ENCODE measurements at places on chromosomes 12 and 14.

- no peak for DNase-seq
Observed at GRCh38 chr12:48980953-48981756, 3.0 kb downstream of the WNT1 start.

- DNase-seq, result no peak
Observed at GRCh38 chr12:25249931-25250738, 594 bp downstream of the KRAS start.

DNA sequence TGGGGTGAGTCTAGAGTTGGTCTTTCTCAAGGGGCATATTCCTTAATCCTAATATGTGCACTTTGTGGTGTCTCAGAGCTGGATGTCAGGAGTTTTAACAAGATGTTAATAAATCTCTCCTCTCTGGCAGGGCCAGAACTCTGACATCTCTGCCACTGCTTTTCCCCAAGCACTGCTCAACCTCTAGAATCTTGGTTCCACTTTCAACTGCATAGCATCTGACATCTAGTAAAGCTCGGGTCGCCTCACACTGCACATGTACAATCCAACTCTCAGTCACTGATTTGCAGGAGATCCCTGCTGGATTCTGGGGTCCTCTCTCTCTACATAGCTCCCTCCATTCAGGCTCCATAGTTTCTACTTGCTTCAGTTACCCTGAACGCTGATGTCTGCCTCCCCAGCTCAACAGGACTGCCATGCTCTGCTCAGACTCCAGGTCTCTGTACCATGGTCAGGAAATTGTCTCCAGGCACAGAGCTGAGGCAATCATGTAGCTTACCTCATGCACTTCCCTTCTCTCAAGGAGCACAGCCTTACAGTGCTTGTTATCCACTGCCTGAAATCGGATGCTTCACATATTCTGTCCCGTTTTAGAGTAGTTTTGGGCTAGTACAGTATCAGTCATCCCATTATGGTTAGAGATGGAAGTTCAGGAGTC, 1.6 kb downstream of the PTCSC3 start:
- no peak for DNase-seq

DNA sequence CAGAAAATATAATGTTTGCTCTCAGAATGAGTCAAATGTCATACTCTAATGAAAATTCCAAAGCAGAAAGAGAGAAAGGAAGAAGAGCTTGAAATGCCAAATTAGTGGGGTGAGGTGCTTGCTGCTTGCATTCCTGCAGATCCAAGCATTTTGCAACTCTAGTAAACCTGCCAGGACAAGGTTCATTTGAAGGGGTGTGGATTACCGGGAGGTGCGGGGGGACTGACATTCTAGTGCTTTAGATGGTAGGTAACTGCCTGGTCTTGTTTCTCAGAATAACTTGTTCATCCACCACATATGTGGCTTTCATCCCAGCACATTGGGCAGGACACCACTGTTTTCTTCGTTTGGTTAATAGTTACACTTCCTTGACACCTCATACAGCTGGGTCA, 144.4 kb downstream of the AKAP6 start:
- DNase-seq, result no peak

GRCh38 chr14:54085841-54086240, 129.2 kb upstream of the BMP4 start:
- DNase-seq, result no peak

GRCh38 chr12:14843425-14843887, at the start of gene ART4:
ART4 (minus strand) TSS chr12:14843526; CDS start chr12:14843113, 413 bp downstream.
- DNase-seq, result no peak

DNA sequence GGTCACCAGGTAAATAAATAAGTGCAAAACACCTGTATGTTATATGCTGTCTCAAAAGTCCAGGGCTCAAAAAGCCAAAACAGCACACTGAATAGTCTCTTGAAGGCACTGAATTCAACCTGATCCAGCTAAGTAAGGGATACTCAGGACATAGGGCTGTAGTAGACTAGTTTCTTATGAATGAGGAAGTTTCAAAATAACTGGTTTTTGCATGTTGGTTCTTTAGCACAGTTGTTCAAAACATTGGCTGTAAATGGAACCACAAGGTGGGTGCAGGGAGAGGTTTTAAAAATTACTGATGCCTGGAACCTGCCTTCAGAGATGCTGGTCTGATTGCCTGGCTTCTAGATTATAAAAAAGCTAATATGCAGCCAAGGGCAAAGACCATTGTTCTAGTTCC, 34.1 kb downstream of the NDUFA12 start:
- no peak for DNase-seq
